ENCODE measurements at places on chromosomes 2 and 18. TPM values are rescaled to one million over a fixed set of nuclear protein-coding genes. Genes with fewer than 3 reads are reported as not detected.

The CDH7 gene
- not detected for total RNA-seq

The RAMP1 gene
- 17.6 TPM for total RNA-seq

The PKDCC gene
- not detected for total RNA-seq

- no peak for DNase-seq
These were observed 27.0 kb downstream of the SKA1 start for GRCh38 chr18:50401888-50402287.

DNA sequence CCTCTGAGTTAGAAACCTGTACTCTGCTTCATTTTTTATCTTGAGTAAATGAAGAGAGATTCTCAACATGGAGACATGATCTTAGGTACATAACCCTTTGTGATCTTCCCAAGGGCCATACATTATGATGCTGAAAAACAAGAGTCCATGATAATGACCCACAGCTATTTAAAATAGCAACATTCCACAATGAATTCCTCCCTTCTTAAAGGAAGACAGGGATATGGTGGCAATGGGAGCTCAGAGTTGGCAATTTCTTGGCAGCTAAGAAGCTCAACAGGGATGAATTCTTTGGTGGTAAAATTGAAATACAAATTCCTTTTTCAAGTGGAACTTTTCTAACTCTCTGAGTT is 638.5 kb downstream of the CNTNAP5 start:
- no peak for DNase-seq

The GATA6 gene
- not detected for total RNA-seq

GRCh38 chr2:186853951-186854350 is 5.0 kb upstream of the ZSWIM2 start:
- DNase-seq = no peak

DNA sequence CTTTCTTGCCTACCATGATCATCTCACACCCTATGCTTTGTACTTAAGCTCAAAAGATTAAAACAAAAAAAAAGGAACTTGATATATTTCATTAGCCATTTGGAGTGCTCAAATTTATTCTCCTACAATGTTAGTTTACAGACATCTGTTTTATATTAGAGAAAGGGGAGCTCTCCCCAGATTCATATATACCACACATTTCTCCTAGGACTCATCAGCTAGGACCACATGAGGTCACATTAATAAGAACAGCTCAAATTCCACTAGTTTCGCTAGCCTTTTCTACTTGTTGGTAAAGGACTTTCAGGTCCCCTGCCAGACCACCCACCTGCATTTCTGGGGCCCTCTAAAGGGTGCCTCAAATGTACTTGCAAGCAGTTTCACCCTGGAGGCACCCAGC is 151.2 kb upstream of the MMADHC start:
- DNase-seq = no peak

- no peak for DNase-seq
These were observed 39.8 kb downstream of the SLC66A2 start for GRCh38 chr18:79911344-79912270.

The GKN2 gene
- not detected for total RNA-seq

The ITGB6 gene
- not detected for total RNA-seq

DNA sequence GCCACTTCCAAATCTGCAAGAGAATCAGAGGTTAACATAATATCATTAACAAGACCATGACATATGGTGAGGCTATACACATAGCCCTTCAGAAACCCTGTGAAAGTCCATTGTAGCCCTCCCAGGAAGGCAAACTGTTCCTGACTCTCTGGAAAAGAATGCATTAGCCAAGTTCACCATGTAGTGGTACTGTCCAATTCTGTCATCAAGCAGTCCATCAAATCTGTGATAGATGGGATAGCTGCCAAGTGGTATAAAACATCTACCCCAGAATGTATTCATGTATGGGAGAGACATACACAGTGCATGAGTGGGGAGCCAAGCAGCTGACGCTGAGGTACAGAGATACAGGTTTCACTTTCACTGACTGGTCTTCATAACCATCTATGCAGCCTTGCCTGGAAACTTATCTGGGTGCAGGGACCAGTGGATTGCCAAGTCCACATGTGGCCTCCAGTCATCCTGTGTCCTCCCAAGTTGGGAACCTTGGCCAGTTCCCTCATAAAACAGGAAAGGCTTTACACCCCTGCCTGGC is 281.1 kb downstream of the MBD2 start:
- DNase-seq = no peak

GRCh38 chr2:241613017-241613780 is 23.8 kb downstream of the THAP4 start:
- DNase-seq = no peak

DNA sequence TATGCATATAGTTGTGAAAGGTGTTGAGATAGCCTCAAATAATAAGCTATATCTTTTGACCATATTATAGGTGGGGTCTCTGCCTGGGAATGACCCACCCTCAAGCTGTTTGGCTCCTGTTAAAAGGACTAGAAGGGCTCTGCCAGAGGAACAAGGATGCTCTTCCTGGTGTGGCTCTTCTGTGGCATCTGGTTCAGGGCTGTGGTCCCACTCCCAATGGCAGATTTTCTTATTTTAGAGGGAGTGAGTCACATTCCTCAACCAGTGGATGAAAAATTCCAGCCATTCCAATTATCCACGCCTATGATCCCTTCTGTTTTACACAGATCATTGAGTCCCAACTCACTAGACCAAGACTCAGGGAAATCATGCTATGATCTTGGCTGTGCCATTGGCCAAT is 119.9 kb downstream of the PARD3B start:
- DNase-seq = no peak

- DNase-seq = no peak
These were observed 91.2 kb downstream of the INSIG2 start for GRCh38 chr2:118179445-118179844.

DNA sequence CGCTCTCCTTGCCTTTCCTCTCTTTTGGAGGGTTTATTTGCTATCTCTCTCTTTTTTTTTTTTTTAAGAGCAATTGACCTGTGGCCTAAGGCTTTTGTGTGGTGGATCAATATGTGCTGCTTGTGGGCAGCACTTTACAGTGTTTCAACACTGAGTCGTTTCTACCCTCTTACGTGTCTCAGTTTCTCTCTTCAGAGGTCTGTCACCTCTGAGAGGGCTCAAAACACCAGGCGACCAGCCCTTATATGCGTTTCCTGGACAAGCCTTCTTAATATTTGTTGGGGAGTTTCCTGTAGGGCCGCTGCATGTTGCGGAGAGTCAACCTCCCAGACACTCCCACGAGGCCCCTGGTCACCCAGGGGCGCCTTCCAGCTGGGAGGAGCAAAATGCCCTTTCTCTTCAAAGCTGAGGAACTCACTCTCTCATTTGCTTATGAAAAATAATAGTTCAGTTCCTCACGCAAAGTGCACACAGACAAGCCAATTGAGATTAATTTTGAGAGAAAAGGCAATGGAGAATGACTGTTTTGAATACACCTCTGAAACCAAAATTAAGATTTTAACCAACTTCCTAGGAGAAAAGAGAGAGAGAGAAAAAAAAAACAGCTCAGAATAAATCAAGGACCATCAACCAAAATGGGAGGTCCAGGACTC is 96.3 kb upstream of the B3GNT2 start:
- DNase-seq = no peak
